ENCODE measurements at places on chromosomes 6 and 20.

DNA sequence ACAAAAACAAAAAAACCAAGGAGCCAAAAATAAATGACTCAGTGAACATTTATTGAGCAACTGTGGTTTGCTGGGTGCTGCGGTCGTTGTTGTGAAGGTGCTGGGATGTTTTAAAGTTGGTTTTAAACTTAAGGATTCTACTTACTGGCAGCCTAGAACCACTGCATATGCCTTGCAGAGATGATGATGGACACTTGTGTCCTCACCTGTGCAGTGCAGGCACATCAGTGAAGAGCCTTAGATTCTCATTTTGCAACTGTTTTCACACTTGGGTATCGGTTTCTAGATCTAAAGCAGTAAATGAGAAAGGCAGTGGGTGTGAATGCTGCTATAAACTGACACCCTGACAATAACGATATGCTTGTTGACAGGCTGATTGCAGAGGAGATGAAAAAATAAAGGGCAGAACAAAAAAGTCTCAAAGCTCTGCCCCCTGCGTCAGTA, 68.8 kb downstream of the UTRN start:
- DNase-seq: no peak

- no peak for DNase-seq
Measured at GRCh38 chr6:2630359-2630758, 120.4 kb downstream of the MYLK4 start.

DNA sequence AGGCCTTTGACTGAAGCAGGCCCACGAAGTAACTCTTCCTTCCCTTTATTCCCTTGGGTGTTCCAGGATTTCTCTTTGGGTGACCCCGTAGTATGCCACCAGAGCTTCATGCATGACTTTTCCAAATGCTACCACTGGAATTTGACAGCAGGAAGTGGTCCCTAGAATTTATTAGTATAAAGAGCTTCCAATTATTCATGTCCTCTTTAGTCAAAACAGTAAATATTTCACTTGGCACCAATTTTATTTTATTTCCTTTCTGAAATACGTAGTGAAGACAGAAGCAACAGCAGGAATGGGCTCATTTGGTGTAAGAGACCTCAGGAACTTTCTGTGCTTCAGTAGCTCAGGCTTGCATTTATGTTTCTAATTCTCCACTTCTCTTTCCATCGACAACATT, 151.3 kb downstream of the LCA5 start:
- DNase-seq: no peak

GRCh38 chr20:23234311-23235078, 116.1 kb upstream of the NXT1 start:
- no peak for DNase-seq

GRCh38 chr6:11275598-11275997, 43.1 kb upstream of the NEDD9 start:
- DNase-seq: no peak

GRCh38 chr6:704046-704445, 11.1 kb upstream of the EXOC2 start:
- no peak for DNase-seq

DNA sequence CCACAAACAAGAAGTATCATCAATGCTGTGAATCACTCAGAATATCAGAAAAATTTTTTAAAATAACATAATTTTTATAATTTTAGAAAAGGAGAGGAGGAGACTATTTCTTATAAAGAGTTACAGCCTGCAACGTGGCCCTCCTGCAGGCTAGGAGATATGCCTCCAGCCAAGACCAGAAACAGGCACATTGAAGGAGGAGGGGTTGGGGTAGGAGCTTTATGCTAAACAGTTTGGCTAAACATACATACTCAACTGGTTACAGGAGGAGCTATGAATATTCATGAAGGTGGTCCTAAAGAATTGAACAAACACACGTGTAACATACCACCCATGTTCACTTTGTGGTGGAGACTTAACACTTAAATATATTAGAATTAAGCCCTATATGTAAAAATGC, 14.2 kb upstream of the LCA5 start:
- no peak for DNase-seq

DNA sequence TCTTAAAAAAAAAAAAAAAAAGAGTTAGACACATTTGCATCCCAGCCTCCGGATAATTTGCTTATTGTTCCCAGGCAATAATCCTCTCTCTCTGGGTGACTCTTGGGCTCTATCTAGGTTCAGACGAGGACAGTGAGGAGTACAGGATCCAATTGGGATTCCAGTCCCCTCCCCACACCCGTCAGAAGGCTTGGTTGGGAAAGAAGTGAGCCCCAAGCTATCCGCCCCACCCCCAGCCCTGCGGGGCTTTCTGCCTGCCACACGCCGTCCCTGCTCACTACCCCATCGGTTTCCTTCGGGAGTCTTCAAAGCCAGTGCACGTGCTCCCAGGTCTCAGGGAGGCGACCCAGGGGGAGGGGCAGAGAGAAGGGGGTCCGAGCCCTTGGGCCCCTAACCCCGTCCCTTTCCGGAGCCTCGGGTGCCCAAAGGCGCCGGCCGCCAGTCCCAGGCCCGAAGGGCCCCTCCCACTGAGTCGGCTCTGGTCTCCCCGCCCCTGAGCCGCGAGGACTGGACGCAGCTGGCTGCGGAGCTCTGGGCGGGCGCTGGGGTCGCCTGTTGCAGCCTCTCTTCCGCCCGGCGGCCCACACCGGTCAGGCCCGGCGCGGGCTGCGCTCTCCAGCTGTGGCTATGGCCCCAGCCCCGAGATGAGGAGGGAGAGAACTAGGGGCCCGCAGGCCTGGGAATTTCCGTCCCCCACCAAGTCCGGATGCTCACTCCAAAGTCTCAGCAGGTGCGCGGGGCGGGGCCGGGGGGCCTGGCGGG, 2.5 kb downstream of the MYMX start:
- no peak for DNase-seq

DNA sequence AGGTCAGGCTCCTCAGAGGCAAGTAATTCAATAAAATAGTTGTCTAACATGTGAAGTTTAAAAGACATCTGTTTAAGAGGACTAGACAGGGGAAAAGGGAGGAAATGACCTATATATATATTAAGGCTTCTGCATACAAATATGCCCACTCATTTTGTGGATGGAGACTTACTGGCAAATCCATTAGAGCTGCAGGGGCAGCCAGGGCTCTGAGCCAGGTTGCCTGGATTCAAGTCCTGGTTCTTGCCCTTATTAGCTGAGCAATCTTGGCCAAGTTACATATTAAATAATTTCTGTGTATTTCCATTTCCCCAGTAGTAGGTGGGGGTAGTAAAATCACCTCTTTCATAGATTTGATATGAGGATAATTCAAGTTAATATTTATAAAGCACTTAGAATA, 287.0 kb upstream of the RIMS1 start:
- DNase-seq: no peak

DNA sequence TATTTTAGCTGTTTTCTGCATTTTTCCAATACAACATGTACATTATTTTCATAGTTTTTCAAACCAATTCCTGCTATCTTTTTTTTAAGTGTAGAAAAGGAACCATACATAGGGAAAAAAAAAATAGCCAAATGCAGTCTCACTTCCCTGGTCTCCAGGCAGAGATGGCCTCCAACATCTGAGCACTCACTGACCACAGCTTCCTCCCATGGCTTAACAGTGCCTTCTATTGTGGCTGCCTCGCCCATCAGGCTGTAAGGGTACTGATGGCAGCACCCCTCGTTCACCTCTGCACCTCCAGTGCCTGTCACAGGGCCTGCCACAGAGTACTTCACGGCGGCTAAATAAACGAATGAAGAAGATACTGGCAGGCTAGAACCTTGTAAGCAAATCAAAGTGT, 591.1 kb downstream of the PTPRT start:
- no peak for DNase-seq

DNA sequence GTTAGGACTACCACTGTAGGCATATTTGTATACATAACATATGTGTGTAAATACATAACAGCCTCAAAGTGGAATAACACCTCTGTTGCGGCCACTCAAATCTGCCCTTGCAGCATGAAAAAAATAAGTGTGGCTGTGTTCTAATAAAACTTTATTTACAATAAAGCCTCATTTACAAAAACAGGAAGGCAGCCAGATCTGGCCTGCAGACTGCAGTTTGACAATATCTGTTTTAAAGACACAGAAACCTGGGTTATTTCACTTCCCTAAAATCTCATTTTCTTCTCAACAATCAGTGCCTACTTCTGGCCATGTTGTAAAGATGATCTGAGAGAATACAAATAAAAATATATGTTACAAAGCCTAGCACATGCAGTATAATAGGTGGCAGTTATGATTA, 53.9 kb upstream of the SCML4 start:
- no peak for DNase-seq

DNA sequence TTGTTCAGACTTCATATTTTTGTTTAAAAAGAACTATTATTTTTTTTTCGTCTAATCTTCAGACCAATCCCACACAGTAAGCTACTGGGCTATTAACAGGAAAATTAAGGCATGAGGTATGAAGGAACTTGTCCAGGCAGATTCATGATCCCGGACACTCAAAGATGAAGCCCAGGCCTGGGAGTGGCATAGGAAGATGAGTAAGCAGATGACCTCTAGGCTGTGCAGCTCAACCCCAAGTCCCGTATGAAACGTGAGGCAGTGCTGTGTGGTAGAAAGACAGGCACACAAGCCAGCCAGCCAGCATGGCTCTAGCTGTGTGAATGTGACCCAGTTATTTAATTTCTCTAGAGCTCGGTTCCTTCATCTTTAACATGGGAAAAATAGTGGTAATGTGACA, 231.9 kb downstream of the CLIC5 start:
- DNase-seq: no peak

- no peak for DNase-seq
Measured at GRCh38 chr6:166382500-166382932, 224 bp downstream of the MPC1 start.

- peak; percentile 60 for DNase-seq
Measured at GRCh38 chr6:29632789-29633533, at the start of gene GABBR1. Gene GABBR1, minus strand, starts transcription at chr6:29633183. Its CDS starts 798 bp downstream, at chr6:29632385.

DNA sequence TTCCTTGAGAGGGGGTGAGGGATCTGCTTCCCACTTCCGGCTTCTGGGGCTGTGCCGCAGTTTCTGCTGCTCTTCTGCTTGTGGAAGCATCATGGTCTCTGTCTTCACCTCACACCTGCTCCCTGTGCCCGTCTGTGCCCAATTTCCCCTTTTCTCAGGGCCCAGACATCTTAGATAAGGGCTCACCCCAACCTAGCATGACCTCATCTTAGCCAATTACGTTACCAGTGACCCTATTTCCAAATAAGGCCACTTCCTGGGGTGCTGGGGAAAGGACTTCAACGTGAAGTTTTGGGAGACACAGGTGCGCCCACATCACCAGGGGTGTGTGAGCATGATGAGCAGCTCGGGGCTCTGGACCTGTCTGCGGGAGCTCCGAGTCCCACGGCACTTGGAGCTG, 20.7 kb upstream of the RBBP8NL start:
- no peak for DNase-seq

- DNase-seq: no peak
Measured at GRCh38 chr6:162538643-162539064, 188.9 kb downstream of the PRKN start.

- no peak for DNase-seq
Measured at GRCh38 chr6:43843097-43843645, 73.2 kb downstream of the VEGFA start.

DNA sequence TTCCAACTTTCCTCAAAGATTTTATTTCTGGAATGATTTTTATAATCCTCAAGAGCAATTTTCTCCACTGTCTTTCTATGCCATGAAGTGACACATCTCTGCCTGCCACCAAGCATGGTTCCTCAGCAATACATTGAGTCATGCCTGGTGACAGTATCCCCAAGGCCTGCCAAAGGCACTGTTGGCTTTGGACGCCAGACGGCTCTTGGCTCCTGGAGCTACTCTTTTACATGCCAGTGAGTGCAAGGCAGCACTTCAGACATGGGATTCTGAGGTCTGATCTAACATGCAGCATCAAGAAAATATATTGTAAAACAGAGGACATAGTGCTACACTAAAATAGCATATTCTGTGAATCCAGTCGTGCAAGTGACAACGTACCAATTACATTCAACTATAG, 20.1 kb upstream of the PLEKHG1 start:
- no peak for DNase-seq

DNA sequence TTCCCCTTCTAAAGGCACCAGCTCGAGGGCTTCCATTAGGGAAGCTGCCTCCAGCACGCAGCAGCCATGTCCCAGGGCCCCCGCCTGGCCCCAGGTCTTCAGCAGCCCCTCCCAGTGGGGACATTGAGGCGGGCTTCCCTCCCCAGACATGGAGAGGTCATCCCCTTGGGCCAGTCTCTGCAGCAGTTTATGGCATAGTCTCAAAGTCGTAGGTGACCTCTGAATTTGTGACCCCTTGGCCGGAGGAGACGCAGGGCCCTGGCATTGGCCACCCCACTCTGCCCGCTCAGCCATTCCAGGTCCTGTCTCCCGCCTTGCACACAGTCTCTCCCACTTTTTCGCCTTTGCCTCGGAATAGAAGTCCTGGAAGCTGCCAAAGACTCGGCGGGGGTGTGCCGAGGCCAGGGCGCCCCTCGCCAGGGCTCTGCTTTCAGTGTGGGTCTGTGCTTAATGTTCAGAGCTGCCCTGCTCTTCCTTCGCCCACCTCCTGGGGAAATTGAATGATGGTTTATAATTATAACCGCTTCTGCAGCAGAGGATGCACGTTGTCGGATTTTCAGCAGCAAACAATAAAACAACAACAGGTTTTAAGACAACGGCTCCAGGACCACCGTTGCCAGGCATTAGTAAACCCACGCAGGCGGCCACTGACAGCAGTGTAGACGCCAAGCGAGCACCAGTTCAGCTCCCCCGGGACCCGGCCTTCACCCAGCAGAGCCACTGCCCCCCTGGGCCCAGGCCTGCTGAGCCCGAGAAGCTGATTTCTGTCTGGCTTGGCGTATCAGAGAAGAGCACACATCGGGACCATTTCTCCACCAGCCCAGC, 187.0 kb downstream of the TAF4 start:
- DNase-seq: no peak

- DNase-seq: no peak
Measured at GRCh38 chr6:163182696-163183095, 231.8 kb upstream of the QKI start.

DNA sequence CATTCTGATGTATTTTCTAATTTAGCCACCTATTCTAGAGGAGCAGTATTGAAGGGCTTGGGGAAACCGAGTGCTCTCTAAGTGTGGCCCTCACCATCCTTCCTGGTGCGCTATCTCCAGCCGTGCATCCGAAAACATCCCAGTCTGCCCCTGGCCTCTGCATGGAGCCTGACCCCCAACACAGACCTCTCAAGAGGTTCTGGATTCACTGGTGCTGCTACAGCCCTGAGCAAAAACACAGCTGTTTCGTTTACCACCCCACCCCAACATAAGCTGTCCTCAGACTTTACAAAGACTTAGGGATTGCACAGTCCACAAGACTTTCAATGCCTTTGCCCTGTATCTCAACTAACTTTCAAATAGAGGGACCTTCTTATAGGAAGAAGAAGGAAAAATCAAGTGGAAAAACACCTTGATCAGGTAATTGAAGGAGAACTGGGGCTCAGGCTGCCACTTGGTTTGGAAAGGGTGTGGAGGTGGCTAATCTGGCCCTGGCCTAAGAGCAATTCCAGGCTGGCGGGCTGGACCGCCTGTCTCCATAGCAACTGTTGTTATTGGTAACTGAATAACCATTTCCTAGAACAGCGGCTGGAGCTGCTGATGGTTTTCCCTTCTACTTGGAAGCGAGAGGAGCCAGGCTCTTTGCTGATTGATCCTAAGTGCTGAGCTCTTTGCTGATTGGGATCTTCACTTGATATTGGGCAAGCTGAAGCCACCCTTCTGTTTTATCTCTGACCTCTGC, 90.2 kb upstream of the TOX2 start:
- no peak for DNase-seq
